ENCODE measurements at places on chromosomes 4 and X. TPM values are rescaled to one million over a fixed set of nuclear protein-coding genes. Genes with fewer than 3 reads are reported as not detected.

The ESX1 gene
- total RNA-seq: not detected

The PARM1 gene
- total RNA-seq: 62.3 TPM

The CDKL2 gene
- total RNA-seq: 15.9 TPM

The UVSSA gene
- 32.5 TPM for total RNA-seq

The RPS6KA6 gene
- total RNA-seq: 12.1 TPM

The RAB39B gene
- total RNA-seq: 1.2 TPM

The SLC26A1 gene
- 2.9 TPM for total RNA-seq

The CENPVL2 gene
- not detected for total RNA-seq

DNA sequence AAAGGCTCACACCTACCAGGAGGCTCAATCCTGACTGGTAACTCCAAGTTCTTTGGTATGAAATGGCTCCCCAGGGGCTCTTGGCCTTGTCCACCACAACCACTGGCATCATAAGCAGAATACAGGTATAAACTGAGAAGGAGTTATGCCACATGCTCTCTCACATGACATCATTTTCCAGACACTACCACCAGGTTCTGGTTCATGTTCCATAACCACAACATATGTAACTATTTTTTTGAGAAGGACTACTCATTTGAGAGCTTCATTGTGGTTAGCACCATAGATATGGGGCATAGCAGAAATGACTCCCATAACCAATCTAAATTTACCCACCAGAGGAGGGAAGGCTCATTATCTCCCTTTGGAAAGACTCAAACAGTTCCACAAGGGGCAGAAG lies 19.6 kb downstream of the PRDM5 start:
- H3K4me1 ChIP-seq: no peaks in the 10 kb centered on the region
- H3K4me3 ChIP-seq: no peak overlapping the region
- DNase-seq: no peak
- H3K36me3 ChIP-seq: no peaks in the 10 kb centered on the region
- no peaks in the 10 kb centered on the region for H3K27me3 ChIP-seq
- no peak overlapping the region for H3K27ac ChIP-seq

DNA sequence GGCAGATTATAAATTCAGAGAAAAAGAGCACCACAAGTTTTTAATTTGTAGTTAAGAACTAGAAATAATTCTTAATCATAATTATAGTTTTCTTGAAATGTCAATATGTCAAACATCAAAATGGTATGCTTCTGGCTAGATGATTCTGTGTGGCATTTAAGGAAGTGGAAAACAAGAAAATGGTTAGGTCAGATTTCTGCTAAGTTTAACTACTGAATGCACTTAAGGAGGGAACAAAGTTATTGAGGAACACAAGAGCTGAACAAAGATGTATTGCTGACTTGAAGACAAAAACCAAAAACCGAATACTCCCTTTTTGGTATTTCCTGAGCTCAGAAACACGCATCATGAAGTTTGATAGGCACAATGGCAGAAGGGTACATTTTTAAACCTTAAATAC lies 58.7 kb upstream of the GPR34 start:
- no peaks in the 10 kb centered on the region for H3K27me3 ChIP-seq
- H3K27ac ChIP-seq: no peak overlapping the region
- no peak overlapping the region for H3K4me3 ChIP-seq
- H3K4me1 ChIP-seq: no peaks in the 10 kb centered on the region
- H3K36me3 ChIP-seq: no peaks in the 10 kb centered on the region

- no peak overlapping the region for H3K27ac ChIP-seq
- no peaks in the 10 kb centered on the region for H3K36me3 ChIP-seq
- H3K4me3 ChIP-seq: no peak overlapping the region
- no peaks in the 10 kb centered on the region for H3K27me3 ChIP-seq
- DNase-seq: no peak
Observed at GRCh38 chr4:23811161-23811560, 78.7 kb downstream of the PPARGC1A start.

DNA sequence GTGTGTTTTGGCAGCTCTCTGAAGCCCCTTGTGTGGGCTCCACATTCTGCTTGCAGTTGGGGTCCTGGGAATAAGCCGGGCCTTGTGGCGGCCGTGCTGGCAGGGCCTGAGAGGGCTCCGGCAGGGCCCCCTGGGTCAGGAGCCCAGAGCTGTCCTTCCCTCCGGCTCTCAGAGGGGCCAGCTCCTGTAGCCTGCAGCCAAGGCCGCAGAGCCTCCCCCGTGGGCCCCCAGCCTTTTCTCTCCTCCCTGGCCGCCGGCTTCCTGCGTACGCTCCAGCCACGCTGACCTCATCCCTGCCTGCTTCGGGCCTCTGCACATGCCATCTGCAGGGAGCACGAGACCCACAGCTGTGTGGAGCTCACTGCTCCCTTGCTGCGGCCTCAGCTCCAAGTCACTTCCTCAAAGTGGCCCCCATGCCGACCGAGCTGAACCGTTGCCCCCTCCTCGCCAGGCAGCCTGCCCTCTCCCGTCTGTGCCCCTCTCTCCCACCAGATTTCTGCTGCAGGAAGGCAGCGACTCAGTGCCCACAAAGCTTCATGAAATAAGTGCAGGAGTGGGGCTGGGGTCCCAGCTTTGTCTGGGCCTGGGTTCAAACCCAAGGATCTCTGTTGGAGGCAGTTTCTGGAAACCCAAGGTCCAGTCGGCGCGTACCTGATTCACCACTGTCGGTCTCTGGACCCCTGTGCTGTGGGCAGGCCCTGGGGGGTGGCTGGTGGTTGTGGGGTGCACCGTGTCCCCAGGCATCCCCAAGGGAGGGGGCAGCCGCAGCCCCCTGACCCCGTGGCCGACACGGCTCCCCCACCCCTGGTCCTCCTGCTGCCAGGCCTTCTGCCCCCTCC lies 57.1 kb upstream of the NKX1-1 start:
- peak; percentile 65 for DNase-seq
- H3K36me3 ChIP-seq: no peaks in the 10 kb centered on the region
- no peak overlapping the region for H3K4me3 ChIP-seq
- H3K4me1 ChIP-seq: no peaks in the 10 kb centered on the region

DNA sequence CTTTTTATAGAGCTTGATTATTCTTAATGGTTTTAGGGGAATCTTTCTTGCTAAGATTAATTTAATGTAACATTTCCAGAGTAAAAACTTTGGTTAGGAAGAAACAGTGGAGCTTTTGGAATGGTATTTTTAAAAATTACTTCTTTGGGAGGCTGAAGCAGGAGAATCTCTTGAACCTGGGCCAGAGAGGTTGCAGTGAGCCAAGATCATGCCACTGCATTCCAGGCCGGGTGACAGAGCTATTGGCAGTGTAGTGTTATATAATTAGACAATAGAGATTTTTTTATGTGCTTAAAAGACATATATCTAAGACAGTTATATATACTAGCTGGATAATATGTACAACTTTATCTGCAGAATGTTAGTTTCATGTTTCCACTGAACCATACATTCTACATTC lies 585.6 kb downstream of the ADGRL3 start:
- no peaks in the 10 kb centered on the region for H3K36me3 ChIP-seq
- DNase-seq: no peak
- no peak overlapping the region for H3K4me3 ChIP-seq
- H3K27me3 ChIP-seq: no peaks in the 10 kb centered on the region
- no peak overlapping the region for H3K27ac ChIP-seq

- no peak overlapping the region for H3K27ac ChIP-seq
- no peaks in the 10 kb centered on the region for H3K27me3 ChIP-seq
- DNase-seq: no peak
- H3K4me1 ChIP-seq: no peaks in the 10 kb centered on the region
- H3K4me3 ChIP-seq: no peak overlapping the region
Observed at GRCh38 chr4:57360681-57361080, 250.5 kb upstream of the IGFBP7 start.

GRCh38 chr4:122412547-122412946 lies 33.7 kb downstream of the ADAD1 start:
- H3K4me3 ChIP-seq: no peak overlapping the region
- H3K27ac ChIP-seq: no peak overlapping the region
- no peaks in the 10 kb centered on the region for H3K36me3 ChIP-seq
- H3K4me1 ChIP-seq: no peaks in the 10 kb centered on the region
- H3K27me3 ChIP-seq: no peaks in the 10 kb centered on the region

GRCh38 chr4:90127706-90128345 lies 632 bp downstream of the CCSER1 start:
- H3K36me3 ChIP-seq: no peaks in the 10 kb centered on the region
- DNase-seq: no peak
- H3K27me3 ChIP-seq: no peaks in the 10 kb centered on the region

DNA sequence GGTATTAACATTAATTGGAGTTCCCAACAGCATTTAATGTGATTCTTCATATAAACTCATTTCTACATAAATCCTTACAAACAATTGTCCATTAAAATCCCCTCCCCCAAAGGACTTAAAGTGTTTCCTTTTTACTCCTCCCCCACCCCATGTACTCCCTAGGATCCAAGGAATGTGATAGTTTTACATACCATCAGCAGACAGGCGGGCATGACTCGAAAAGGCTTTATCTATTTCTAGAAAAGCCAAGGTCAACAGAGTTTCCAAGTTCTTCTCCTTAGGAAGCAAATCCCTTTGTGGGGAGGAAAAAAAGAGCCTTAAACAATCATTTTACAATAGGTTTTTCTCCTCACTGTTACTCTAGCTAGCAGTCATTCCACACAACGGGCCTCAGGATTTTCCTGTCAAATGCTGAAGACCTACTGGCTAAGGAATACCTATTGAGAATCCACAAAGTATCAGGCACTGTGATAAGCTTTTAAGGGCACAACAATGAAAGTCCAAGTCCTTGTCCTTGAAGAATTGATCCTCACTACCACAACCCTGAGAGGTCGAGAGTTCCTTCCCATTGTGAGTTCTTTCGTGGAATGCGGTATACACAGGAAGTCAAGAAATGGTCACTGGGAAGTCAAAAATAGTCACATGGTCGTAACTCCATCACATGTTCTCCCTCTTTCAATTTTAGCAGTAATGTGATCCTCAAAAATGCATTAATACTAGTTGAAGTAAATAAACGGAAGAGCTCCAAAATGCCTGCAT lies 7.2 kb downstream of the PPM1K start:
- no peak overlapping the region for H3K4me3 ChIP-seq
- DNase-seq: no peak
- H3K27ac ChIP-seq: no peak overlapping the region
- H3K36me3 ChIP-seq: no peaks in the 10 kb centered on the region

DNA sequence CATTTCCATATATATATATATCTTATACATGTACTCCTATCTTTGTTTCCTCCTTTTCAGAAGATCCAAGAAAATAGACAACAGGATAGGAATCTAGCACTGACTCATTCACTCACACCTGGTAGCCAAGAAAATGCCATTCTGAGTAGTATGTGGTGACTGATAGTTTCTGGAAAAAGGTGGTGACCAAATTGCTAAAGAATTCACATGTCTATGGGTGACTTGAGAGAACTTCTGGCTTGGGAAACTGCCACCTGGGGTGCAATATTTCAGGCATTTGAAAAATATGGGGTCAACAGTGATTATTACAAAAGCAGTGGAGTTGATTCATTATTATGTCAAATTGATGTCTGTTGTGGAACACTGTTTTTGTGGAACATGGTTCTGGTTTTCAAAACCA lies 605.1 kb downstream of the PCDH18 start:
- no peak for DNase-seq
- H3K4me3 ChIP-seq: no peak overlapping the region
- H3K27me3 ChIP-seq: no peaks in the 10 kb centered on the region

GRCh38 chr4:86013621-86014020 lies 346.2 kb downstream of the MAPK10 start:
- H3K27ac ChIP-seq: no peak overlapping the region
- H3K27me3 ChIP-seq: no peaks in the 10 kb centered on the region
- H3K36me3 ChIP-seq: no peaks in the 10 kb centered on the region
- no peaks in the 10 kb centered on the region for H3K4me1 ChIP-seq
- DNase-seq: no peak

GRCh38 chrX:156000361-156000926 lies 2.9 kb downstream of the IL9R start:
- H3K4me1 ChIP-seq: no peaks in the 10 kb centered on the region
- no peak for DNase-seq
- H3K27me3 ChIP-seq: no peaks in the 10 kb centered on the region

DNA sequence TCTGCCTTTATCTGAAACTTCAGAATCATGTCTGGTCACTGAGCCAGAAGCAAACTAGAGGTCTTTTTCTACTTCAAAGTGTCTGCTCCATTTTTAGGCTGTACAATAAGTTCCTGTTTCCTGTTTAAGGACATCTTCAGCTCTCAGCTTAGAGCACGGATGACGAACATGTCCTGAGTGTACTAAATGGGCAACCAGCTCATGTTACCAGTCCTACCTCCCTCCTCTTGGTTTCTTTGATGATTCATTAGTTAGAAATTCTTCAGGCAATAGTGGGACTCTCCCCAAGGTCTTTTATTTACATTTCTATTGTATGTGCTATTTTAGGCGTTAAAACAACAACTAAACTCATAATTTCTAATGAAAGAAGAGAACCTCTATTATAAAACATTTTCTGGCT lies 58.0 kb downstream of the ENPEP start:
- H3K27me3 ChIP-seq: no peaks in the 10 kb centered on the region
- H3K4me3 ChIP-seq: no peak overlapping the region
- no peaks in the 10 kb centered on the region for H3K4me1 ChIP-seq
- H3K36me3 ChIP-seq: no peaks in the 10 kb centered on the region

DNA sequence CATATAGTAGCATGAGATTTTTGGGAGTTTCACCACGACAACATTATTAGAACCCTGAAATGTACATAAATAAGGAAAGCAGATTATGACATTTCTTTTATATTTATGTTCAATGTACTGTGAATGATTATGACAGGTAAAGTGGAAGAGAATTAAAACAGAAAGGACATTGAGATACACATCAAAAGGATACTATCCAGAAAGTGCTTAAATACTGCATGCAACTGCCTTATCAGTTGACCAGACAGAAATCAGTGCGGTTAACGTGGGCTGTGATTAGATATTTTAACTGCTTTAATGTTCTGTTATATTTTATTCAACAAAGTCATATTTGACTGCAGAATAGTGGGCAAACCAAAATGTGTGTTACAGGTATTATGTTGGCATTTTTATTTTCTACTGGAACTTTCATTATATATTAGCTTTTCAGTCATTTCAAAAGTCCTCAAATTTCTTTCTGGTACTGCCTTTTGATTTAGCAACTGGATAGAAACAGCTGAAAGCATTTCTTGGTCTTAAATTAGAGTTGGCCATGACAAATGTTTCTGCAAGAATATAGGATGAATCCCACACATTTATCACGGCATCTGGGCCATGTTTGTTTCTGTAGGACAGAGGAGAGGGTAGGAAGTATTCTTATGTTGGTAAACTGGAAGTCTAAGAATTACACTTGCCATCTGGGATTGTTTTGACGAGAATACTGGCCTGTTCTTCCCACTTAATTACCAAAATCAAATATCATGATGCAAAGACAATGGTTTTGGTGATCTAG lies 255.2 kb downstream of the SLC39A8 start:
- no peak overlapping the region for H3K4me3 ChIP-seq
- no peaks in the 10 kb centered on the region for H3K36me3 ChIP-seq
- DNase-seq: no peak
- no peaks in the 10 kb centered on the region for H3K4me1 ChIP-seq

GRCh38 chrX:104922206-104922621 lies 298.3 kb downstream of the TEX13A start:
- DNase-seq: no peak
- H3K4me1 ChIP-seq: no peaks in the 10 kb centered on the region
- no peaks in the 10 kb centered on the region for H3K36me3 ChIP-seq
- H3K4me3 ChIP-seq: no peak overlapping the region

- no peak for DNase-seq
- H3K4me3 ChIP-seq: no peak overlapping the region
- no peaks in the 10 kb centered on the region for H3K36me3 ChIP-seq
- no peak overlapping the region for H3K27ac ChIP-seq
- H3K4me1 ChIP-seq: peaks cover 3% of the 10 kb centered on the region
- H3K27me3 ChIP-seq: no peaks in the 10 kb centered on the region
Observed at GRCh38 chr4:53537606-53538005, 53.7 kb downstream of the LNX1 start.

Data from kidney (tissue), 22 donors.